ENCODE measurements at places on chromosomes 2 and 18.

- no peak for DNase-seq
Observed at GRCh38 chr18:12307701-12308385, at the start of gene TUBB6. Gene TUBB6, plus strand, starts transcription at chr18:12308241. Its CDS starts 52 bp downstream, at chr18:12308293.

GRCh38 chr2:105849431-105850179 is 104.9 kb downstream of the NCK2 start:
- DNase-seq = no peak

GRCh38 chr2:204870053-204870452 is 324.8 kb downstream of the PARD3B start:
- DNase-seq = no peak

DNA sequence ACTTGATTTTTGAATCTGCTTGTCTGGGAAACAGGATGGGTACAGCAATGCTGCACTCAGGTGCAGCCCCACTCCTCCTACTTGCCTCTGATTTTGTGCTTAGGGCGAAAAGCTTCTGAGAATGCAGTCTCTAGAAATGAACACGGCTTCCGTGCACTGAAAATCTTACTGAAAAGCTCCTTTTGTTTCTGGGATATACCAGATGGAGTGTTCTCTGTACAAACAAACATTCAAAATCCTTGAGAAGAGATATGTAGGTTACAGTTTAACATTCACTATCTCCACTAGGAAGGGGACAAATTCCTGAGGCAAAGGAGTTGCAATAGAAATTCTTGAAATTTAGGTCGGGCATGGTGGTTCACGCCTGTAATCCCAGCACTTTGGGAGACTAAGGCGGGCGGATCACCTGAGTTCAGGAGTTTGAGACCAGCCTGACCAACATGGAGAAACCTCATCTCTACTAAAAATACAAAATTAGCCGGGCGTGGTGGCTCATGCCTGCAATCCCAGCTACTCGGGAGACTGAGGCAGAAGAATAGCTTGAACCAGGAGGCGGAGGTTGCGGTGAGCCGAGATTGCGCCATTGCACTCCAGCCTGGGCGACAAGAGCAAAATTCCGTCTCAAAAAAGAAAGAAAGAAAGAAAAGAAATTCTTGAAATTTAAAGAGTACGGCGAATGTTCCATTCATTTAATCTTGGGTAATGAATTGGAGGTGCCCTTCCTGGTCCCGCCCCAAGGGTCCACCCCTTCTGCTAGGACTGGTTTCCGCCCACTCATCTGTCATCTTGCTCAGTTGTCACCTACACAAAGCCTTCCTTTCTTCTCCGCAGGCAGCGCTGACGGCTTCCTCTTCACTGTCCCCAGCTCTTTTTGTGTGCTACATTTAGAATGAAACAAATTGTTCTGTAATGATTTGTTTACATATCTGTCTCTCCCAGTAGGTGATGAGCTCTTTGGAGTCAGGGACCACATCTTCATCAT is 92.4 kb downstream of the SOCS6 start:
- no peak for DNase-seq

GRCh38 chr18:79447703-79448367 is 52.1 kb downstream of the NFATC1 start:
- DNase-seq = no peak

DNA sequence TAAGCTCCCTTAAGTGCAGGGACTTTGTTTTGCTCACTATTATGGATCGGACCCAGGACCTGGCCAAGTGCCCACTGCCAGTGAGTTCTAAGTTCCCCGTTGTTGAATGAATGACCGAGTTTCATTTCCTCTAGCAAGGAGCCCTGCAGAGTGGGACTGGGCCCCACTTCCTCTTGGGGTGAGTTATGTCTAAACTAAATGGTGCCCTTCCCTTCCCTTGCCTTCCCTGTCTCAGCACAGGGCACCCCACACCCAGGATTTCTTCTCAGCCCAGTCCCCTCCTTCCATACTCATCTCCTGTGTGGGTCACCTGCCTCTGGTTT is 195.3 kb upstream of the HS6ST1 start:
- no peak for DNase-seq
